ENCODE measurements at places on chromosomes 1 and 21.

GRCh38 chr1:114745291-114745690 lies 12.5 kb downstream of the CSDE1 start:
- no peak for DNase-seq

GRCh38 chr1:113917400-113918082 lies 11.6 kb upstream of the HIPK1 start:
- no peak for DNase-seq

DNA sequence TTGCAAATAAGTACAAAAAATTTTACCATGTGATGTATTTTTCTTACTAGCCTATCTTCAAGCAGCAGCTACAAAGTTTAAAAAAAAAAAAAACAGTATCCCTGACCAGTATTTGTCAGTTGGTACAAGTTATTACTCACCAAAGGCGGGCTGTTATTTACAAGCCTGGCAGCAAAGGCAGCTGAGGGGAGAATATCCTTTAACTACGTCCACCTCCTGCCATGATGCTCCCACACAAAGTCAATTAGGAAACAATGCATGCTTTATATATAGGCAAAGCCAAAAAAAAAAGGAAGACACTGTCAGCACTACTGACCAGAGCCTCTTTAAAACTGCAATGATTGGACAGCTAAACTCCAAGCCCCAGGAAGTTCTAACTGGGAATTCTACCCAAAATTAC lies 13.7 kb downstream of the PSMA5 start:
- no peak for DNase-seq

DNA sequence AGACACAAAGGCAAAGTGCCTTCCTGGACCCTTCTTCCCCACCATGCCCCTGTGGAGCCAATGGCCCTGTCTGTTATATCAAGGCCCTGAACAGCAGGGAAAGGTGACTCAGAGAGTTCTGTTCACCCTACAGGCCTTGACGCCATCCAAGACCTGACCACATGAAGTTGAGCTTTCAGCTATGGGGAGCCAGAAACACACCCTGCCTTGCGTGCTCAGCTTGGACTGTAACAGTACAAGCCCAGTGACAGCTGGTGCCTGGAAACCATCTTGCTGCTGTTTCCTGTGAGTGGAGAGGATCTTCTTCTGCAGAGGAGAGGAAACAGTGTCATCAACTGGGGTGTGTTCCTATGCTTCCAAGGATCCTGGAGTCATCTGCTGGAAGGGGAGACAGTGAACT lies 165.0 kb upstream of the IRF2BP2 start:
- no peak for DNase-seq

GRCh38 chr1:41560496-41560895 lies 76.0 kb upstream of the EDN2 start:
- DNase-seq = no peak

GRCh38 chr1:1264868-1265272 lies 8.8 kb downstream of the UBE2J2 start:
- DNase-seq = no peak
